ENCODE measurements at places on chromosomes 2 and 18.

- no peak for DNase-seq
Measured at GRCh38 chr18:8615397-8616027, 6.3 kb downstream of the RAB12 start.

- no peak for DNase-seq
Measured at GRCh38 chr2:10566018-10566417, 117.9 kb upstream of the ODC1 start.

DNA sequence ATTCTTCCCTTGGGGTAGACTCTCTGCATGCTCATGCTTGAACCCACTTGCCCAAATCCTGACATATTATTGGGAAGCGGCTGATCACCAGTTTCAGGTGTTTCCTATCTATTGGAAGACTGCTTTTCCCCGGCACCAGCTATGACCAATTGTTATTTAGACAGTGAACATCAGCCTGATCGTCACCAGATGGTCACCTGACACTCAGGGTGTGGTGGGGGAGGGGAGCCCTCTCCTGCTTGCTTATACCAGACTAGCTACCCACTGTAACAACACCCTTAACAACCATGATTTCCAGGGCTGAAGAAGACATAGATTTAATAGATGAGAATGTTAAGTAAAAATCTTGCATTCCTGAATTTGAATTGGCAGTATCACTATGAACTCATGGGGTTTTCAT, 44.3 kb downstream of the RBM43 start:
- no peak for DNase-seq

DNA sequence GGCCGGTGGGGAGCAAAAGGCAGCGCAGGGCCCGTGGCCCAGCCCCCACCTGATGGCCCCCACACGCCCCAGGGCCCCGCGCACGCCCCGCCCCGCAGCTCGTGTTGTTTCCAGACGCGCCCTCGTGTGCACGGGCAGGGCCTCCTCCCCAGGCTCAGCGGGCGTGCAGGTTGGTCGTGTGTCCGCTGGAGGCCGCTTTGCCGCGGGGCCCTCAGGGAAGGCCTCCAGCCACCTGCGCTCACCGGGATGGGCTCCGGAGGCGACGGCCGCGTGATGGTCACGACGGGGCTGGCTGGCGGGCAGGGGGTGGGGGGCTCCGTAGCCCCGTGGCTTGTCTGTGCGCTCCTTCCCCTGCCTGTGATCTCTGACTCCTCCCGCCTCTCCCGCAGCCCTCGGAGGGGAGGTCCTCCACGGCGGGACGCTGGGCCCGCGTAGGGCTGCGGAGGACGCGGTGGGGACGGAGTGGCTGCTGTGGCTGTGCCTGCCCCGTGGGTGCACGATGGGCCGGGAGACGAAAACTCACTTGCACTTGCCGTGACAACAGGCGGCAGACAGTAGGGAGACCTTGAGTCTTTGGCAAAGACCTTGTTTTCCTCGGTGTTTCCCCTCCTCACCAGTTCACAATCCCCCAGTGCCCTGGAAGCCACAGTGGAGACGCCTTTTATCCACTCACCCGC, 67.1 kb downstream of the RTP5 start:
- no peak for DNase-seq

GRCh38 chr2:12350821-12351220, 365.9 kb upstream of the TRIB2 start:
- no peak for DNase-seq

DNA sequence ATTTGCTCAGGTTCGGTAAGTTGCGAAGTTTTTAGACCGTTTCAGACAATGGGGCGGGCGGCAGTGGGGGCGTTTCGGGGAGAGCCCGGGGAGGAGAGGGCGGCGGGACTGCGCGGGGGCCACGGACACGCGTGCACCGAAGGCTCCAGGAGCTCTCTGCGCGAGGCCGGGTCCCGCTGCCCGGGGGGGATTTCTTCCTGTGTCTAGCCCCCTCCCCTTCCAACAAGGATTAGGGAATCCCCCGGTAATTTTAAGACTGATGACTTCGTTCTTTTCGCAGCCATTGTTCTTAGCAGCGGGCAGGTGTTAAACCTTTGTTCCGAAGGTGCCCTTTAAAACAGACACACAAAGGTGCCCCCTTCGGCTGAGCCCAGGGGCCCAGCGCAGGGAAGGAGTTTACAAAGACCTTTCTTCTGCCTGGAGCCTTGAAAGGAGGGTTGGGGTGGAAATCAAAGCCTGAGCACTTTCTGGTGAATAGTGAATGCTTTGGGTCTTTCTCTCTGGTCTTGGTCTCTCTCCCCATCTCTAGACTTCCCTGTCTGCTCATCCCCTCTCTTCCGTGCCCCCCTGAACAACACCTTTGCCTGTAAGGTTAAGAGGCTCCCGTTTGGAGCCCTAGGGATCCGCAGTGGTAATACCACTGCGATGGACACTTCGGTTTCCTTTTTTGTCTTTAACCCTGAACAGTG, 2.1 kb downstream of the TRIB2 start:
- peak; percentile 13 for DNase-seq

DNA sequence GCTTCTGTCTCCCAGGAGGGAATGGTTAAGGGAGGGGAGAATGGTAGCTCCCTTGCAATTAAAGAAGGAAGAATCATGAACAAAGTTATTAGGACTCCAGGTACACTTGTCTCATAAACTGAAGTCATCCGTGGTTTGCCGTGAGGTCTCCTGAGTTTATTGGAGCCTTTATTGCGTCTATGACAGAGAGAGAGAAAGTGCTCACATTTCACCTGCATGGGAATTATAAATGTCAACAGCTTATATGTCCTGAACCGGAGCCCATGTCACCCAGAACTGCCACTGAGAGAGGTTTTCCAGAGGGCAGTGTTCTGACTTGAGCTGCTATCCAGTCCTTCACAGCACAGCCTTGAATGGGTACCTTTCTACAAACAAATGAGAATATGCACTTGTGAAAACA, 104.3 kb downstream of the STPG4 start:
- no peak for DNase-seq

GRCh38 chr2:46125798-46126197, 171.4 kb upstream of the EPAS1 start:
- no peak for DNase-seq

- DNase-seq: no peak
Measured at GRCh38 chr2:165182029-165182428, 21.8 kb downstream of the SCN3A start.

GRCh38 chr2:40321822-40322221, 130.1 kb downstream of the SLC8A1 start:
- no peak for DNase-seq

GRCh38 chr2:232234922-232235615, 143.5 kb upstream of the ALPP start:
- DNase-seq: no peak

GRCh38 chr2:128310094-128310716, 8.5 kb downstream of the HS6ST1 start:
- no peak for DNase-seq
